Cortex of kidney (tissue), 1 donor: ENCODE measurements at places on chromosomes 12 and 14.

- DNase-seq, result no peak
Measured at GRCh38 chr12:53231921-53232645, at the start of gene RARG. TSS of gene RARG (minus strand) at chr12:53232209. CDS start at chr12:53227545, 4,664 bp downstream.

GRCh38 chr12:106345746-106346145 lies 11.8 kb upstream of the POLR3B start:
- DNase-seq, result no peak

GRCh38 chr14:23620177-23620702 lies 15.9 kb upstream of the DHRS2 start:
- DNase-seq, result no peak

DNA sequence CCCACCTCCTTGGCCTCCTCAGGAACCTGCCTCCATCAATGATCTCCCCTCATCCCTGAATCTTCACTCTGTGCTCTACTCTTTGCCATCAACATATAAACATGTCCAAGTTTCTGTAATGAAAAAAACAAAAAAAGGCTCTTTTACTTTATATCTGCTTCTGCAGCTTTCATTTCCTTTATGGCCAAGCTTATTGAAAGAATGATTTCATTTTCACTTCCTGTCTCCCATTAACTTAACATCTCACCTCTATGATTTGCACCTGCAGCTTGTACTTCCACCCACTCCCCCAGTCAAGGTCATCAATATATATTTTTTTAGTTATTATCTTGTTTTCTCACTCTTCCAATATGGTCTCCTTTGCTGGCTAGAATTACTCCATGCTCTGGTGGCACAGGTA lies 15.6 kb upstream of the RNU6-7 start:
- no peak for DNase-seq

GRCh38 chr12:12315838-12316237 lies 34.2 kb downstream of the MANSC1 start:
- no peak for DNase-seq

- no peak for DNase-seq
Measured at GRCh38 chr12:93081810-93082165, 152.7 kb upstream of the EEA1 start.

GRCh38 chr12:10574307-10574706 lies 39.1 kb downstream of the MAGOHB start:
- no peak for DNase-seq

- no peak for DNase-seq
Measured at GRCh38 chr14:61063461-61063860, 82.4 kb downstream of the SLC38A6 start.

DNA sequence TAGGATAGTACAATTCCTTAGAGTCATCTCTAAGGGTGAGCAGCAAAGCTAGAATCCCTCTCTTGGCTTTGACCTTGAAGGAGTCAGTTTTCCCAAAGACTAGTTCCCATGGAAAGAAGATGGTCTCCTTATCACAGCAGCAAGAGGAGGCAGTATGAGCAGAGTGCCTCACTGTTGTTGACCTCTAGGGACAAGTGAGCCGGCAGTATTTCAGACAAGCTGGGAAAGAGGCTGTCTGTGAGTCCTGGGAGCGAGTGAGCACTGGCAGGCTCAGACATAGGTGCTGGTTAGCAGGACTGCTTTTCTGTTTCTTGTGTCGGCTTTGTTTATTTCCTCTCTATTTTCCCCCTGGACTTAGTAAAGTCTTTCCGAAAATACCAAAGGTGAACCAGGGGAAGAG lies 60.7 kb downstream of the NTF3 start:
- DNase-seq, result no peak
